ENCODE measurements at places on chromosomes 7 and 10. TPM values are rescaled to one million over a fixed set of nuclear protein-coding genes. Genes with fewer than 3 reads are reported as not detected.

- no peaks in the 10 kb centered on the region for H3K4me1 ChIP-seq
- H3K27ac ChIP-seq: no peak overlapping the region
- H3K36me3 ChIP-seq: no peaks in the 10 kb centered on the region
- DNase-seq: no peak
Measured at GRCh38 chr10:35415505-35415904, 79.2 kb downstream of the CCNY start.

GRCh38 chr10:92239151-92239599, 51.7 kb downstream of the CPEB3 start:
- no peaks in the 10 kb centered on the region for H3K27me3 ChIP-seq
- H3K4me3 ChIP-seq: peak overlapping the region; percentile 83
- no peaks in the 10 kb centered on the region for H3K36me3 ChIP-seq
- no peak overlapping the region for H3K27ac ChIP-seq
- DNase-seq: no peak

- DNase-seq: no peak
- no peak overlapping the region for H3K27ac ChIP-seq
- H3K36me3 ChIP-seq: no peaks in the 10 kb centered on the region
Measured at GRCh38 chr10:58444321-58444720, 59.1 kb downstream of the TFAM start.

- H3K36me3 ChIP-seq: no peaks in the 10 kb centered on the region
- DNase-seq: no peak
- no peaks in the 10 kb centered on the region for H3K27me3 ChIP-seq
- no peaks in the 10 kb centered on the region for H3K4me1 ChIP-seq
- no peak overlapping the region for H3K27ac ChIP-seq
Measured at GRCh38 chr10:42997151-42997848, 79.6 kb upstream of the RET start.

- no peaks in the 10 kb centered on the region for H3K27me3 ChIP-seq
- no peaks in the 10 kb centered on the region for H3K36me3 ChIP-seq
- no peak overlapping the region for H3K4me3 ChIP-seq
- DNase-seq: no peak
- no peak overlapping the region for H3K27ac ChIP-seq
Measured at GRCh38 chr7:85102813-85103350, 84.0 kb downstream of the SEMA3D start.

DNA sequence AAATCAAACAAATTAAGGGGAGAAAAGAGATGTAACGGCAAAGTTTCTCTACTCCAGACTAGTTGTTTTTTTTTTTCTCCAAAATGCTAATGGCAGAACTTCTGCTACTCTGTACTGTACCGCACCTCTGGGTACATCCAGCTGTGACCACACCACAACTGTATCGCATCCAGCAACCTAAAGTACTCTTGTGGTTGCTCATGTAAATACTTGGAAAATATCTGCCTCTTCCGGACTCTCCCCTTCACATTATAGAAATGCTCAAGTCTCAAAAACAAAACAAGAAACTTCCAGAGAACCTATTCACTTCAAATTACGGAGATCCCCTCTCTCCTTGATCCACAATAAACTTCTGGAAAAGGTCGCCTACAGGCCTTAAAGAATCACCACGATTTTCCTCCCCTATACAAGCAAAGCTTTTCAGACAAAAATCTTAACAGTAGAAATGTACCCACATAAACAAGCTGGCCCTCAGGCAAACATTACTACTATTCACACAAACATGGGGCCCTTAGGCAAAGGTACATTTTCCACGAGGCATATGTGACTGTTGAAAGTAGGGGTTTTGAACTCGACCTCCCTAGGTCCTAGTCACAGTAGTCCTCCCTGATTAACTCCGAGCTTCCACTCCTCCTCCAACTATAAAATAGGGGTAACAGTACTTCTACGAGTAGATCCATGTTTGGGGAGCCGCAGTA, 222.9 kb upstream of the MKLN1 start:
- H3K36me3 ChIP-seq: no peaks in the 10 kb centered on the region
- H3K4me1 ChIP-seq: peaks cover 2% of the 10 kb centered on the region
- peak overlapping the region; percentile 30 for H3K27ac ChIP-seq
- no peaks in the 10 kb centered on the region for H3K27me3 ChIP-seq
- peak overlapping the region; percentile 87 for H3K4me3 ChIP-seq

GRCh38 chr10:68684413-68684812, 36.6 kb upstream of the CCAR1 start:
- no peak overlapping the region for H3K27ac ChIP-seq
- no peak for DNase-seq

GRCh38 chr7:138126928-138127327, 50.7 kb downstream of the AKR1D1 start:
- no peak overlapping the region for H3K4me3 ChIP-seq
- H3K4me1 ChIP-seq: no peaks in the 10 kb centered on the region
- no peaks in the 10 kb centered on the region for H3K27me3 ChIP-seq
- no peak overlapping the region for H3K27ac ChIP-seq

DNA sequence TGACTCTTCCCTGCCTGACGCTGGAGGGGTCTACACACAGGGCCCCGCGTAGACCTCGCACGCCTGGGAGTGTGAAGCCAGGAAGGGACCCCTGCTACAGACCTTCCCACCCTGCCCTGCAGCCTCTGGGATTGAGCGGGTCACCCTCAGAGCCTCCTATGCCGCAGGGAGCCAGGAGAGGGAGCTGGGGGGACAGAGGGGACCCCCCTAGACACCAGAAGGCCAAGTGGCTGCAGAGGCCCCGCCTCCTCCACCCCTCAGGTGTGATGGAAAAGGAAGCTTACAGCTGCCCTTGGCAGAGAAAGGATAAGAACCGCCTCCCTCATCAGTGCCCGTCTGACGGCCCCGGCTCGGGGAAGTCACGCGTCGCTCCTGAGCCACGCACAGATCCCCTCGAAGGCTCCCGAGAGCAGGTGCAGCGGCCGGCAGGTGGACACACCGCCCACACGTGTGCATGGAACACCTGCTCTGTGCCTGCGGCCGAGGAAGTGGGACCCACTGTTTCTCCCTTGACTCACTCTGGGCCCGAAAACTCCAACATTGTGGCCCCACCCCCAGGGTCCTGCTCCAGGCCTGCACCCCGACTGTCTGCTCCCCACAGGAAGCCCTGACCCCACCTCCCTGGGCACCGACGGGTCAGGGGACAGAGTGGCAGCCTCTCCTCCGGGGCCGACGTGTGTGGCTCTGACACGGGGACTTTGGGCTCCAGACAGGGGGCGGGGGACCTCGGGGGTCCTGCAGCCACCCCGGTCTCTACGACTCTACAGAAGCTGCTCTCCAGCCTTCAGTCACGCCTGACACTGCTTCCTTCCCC, 73.3 kb downstream of the MICALL2 start:
- DNase-seq: no peak
- H3K4me1 ChIP-seq: no peaks in the 10 kb centered on the region
- no peak overlapping the region for H3K4me3 ChIP-seq
- H3K36me3 ChIP-seq: no peaks in the 10 kb centered on the region
- H3K27me3 ChIP-seq: no peaks in the 10 kb centered on the region

- H3K27ac ChIP-seq: no peak overlapping the region
- DNase-seq: no peak
- H3K4me1 ChIP-seq: no peaks in the 10 kb centered on the region
- no peaks in the 10 kb centered on the region for H3K27me3 ChIP-seq
Measured at GRCh38 chr10:18261063-18261610, 120.9 kb downstream of the CACNB2 start.

GRCh38 chr7:78039790-78040776, 241.5 kb downstream of the PHTF2 start:
- H3K27ac ChIP-seq: no peak overlapping the region
- H3K4me1 ChIP-seq: no peaks in the 10 kb centered on the region
- peak; percentile 77 for DNase-seq
- H3K36me3 ChIP-seq: no peaks in the 10 kb centered on the region
- H3K4me3 ChIP-seq: no peak overlapping the region

- peaks cover 3% of the 10 kb centered on the region for H3K4me1 ChIP-seq
- no peak overlapping the region for H3K27ac ChIP-seq
- H3K4me3 ChIP-seq: no peak overlapping the region
- DNase-seq: no peak
Measured at GRCh38 chr10:30915146-30915545, 116.5 kb downstream of the ZNF438 start.

DNA sequence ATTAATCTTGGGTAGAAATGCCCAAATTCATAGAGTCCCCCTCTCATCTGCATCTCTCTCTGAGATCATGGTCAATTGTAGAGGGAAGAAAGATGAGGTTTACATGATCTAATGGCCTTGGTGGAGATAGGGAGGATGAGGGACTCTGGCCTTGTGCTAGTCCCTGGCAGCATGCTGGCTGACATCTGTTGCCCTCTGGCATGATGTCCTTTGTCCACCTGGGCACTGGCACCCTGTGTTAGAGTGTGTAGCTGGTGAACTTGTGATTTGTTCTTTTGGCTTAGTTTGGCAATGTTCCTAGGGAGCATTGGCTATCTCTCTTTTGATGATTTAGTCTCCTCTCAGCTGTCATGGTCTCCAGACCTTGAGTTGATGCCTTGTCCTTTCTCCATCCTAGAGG, 103.2 kb downstream of the DYNC1I1 start:
- peaks cover 6% of the 10 kb centered on the region for H3K4me1 ChIP-seq
- no peak for DNase-seq
- H3K4me3 ChIP-seq: no peak overlapping the region
- H3K27ac ChIP-seq: no peak overlapping the region
- no peaks in the 10 kb centered on the region for H3K36me3 ChIP-seq
- no peaks in the 10 kb centered on the region for H3K27me3 ChIP-seq

- DNase-seq: no peak
- H3K4me3 ChIP-seq: no peak overlapping the region
- H3K27ac ChIP-seq: no peak overlapping the region
- H3K4me1 ChIP-seq: no peaks in the 10 kb centered on the region
- H3K36me3 ChIP-seq: no peaks in the 10 kb centered on the region
Measured at GRCh38 chr7:4801839-4802231, 26.4 kb downstream of the AP5Z1 start.

GRCh38 chr7:29851487-29851886, 45.2 kb downstream of the WIPF3 start:
- H3K36me3 ChIP-seq: no peaks in the 10 kb centered on the region
- H3K4me3 ChIP-seq: no peak overlapping the region
- peaks cover 3% of the 10 kb centered on the region for H3K27me3 ChIP-seq
- no peaks in the 10 kb centered on the region for H3K4me1 ChIP-seq
- DNase-seq: no peak

DNA sequence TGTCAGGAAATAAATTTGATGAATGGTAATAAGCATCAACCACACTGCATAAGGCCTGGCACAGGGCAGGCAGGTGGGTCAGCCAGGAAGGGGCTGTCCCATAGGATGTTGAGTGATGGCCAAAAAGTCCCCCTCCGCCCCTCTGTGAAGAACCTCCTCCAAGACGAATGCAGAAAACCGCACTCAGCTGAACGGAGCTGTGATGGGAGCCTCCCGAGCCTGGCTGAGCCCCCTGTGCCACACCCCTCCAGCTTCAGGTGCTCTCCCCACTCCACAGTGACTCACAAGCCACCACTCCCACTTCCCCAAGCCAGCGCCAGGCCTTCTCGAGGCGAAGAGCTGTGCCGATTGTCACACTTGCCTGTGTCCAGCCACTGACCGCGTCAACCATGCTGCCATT, 184.2 kb downstream of the MAD1L1 start:
- H3K27me3 ChIP-seq: no peaks in the 10 kb centered on the region
- H3K27ac ChIP-seq: no peak overlapping the region
- H3K4me3 ChIP-seq: no peak overlapping the region
- no peaks in the 10 kb centered on the region for H3K36me3 ChIP-seq
- H3K4me1 ChIP-seq: no peaks in the 10 kb centered on the region
- peak; percentile 40 for DNase-seq

- no peaks in the 10 kb centered on the region for H3K27me3 ChIP-seq
- no peaks in the 10 kb centered on the region for H3K36me3 ChIP-seq
- H3K27ac ChIP-seq: peak overlapping the region; percentile 19
- no peak for DNase-seq
Measured at GRCh38 chr10:75396631-75397495, 4.7 kb downstream of the ZNF503 start.

- H3K27ac ChIP-seq: no peak overlapping the region
- DNase-seq: no peak
- no peaks in the 10 kb centered on the region for H3K36me3 ChIP-seq
- H3K27me3 ChIP-seq: no peaks in the 10 kb centered on the region
Measured at GRCh38 chr10:35259769-35260397, 76.4 kb upstream of the CCNY start.

DNA sequence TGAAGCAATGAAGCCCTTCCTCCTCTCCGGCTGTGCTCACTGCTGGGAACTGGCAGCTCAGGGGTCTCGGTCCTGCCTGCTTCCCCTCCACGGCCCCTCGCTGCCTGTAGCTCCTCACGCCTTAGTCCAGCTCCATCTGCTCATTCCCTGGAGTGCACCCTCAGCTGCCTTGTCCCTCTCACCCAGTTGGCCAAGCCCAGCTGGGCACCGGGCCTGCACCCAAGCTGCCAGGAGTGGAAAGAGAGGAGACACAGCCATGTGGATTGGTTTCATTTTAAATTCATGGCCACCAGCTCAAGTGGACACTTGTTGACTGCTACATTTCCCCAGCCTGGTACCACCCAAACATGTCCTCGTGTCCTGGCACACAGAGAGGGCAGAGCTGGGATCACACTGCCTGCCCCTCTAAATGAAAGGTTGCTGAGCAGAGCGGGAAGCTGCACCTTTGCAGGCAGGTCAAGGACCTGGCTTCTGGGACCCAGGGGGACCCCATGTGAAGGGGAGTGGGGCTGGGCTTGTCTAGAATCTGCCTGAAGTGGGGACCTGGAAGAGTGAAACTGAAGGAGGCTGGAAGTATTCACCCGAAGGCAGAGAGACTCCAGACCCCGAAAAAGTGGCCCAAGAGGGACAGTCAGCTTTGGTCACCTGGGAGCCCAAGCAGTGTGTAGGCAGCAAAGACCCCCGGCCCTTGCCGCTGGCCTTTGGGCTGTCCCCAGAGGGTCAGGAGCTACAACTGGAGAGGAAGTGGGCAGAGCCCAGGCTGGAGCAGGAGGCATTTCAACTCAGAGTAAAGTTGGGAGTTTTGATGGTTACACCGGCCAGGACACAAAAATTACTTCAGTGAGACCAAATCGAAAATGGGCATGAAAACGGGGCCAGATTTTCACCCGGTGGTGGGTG, 15.0 kb upstream of the BNIP3 start:
- H3K27ac ChIP-seq: no peak overlapping the region
- H3K4me1 ChIP-seq: no peaks in the 10 kb centered on the region
- DNase-seq: no peak
- H3K36me3 ChIP-seq: no peaks in the 10 kb centered on the region
- no peak overlapping the region for H3K4me3 ChIP-seq

- peaks cover 2% of the 10 kb centered on the region for H3K27me3 ChIP-seq
- no peaks in the 10 kb centered on the region for H3K4me1 ChIP-seq
- H3K4me3 ChIP-seq: no peak overlapping the region
- no peaks in the 10 kb centered on the region for H3K36me3 ChIP-seq
- DNase-seq: no peak
Measured at GRCh38 chr10:6781133-6781770, 201.2 kb upstream of the PRKCQ start.

GRCh38 chr7:46174196-46174580, 253.1 kb upstream of the IGFBP3 start:
- no peaks in the 10 kb centered on the region for H3K27me3 ChIP-seq
- H3K27ac ChIP-seq: no peak overlapping the region
- no peak for DNase-seq
- H3K4me1 ChIP-seq: no peaks in the 10 kb centered on the region
- no peak overlapping the region for H3K4me3 ChIP-seq

C10orf67 gene
- total RNA-seq: not detected

TRIM50 gene
- total RNA-seq: not detected

FGFR2 gene
- total RNA-seq: 13.1 TPM

GPR37 gene
- 0.39 TPM for total RNA-seq

SVIL gene
- 319 TPM for total RNA-seq

CHST15 gene
- total RNA-seq: 39.9 TPM

CPA4 gene
- total RNA-seq: 0.45 TPM

PPIF gene
- total RNA-seq: 21.2 TPM

AKR1C2 gene
- total RNA-seq: 44.7 TPM

LOXL4 gene
- total RNA-seq: 15.5 TPM

FAM25C gene
- total RNA-seq: not detected

SFTPA1 gene
- total RNA-seq: not detected

CDCA7L gene
- total RNA-seq: 4.9 TPM

CRYGN gene
- total RNA-seq: 0.84 TPM
